Right ventricle myocardium superior (tissue), 1 donor: ENCODE measurements at places on chromosomes 4 and X.

DNA sequence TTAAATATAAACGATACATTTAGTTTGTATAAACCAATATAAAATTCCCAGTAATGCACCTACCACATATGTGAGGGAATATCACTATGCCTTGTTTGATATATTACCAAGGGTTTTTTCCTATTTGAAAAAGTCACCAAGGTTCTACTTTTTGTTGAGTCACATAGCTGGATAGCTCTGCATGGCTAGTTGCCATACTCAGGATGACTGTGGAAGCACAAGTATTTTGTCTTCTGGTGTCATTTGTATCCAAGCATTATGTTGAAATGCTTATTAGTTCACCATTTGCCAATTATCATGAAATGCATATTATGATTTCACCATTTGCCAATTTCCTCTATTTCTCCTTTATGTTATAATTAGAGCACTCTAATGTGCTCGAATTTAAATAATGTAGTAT lies 162.7 kb upstream of the TTC29 start:
- no peak for DNase-seq

DNA sequence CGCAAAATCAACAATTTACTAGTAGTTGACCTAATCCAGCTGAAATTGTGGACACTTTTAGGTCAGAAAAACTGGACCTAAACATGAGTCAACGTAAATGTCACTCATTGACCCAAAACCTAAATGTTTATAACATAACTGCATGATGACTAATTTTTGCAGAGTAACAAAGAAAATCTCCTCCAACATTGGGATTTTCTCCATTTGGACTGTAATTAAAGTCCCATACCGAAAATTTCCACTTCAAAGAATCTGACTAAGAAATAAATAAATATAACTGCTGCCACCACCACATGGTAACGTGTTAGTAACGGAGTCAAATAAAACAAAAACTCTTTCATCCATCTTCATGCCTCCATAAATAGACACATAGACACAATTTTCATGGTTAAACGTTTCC lies 1.9 kb downstream of the ADGRA3 start:
- DNase-seq = no peak

- no peak for DNase-seq
Measured at GRCh38 chrX:108270739-108271396, 167.4 kb downstream of the COL4A6 start.

- DNase-seq = no peak
Measured at GRCh38 chr4:36099509-36099908, 144.8 kb downstream of the ARAP2 start.

GRCh38 chr4:138406876-138407275 lies 164.7 kb upstream of the SLC7A11 start:
- DNase-seq = no peak

GRCh38 chr4:25090516-25090915 lies 59.8 kb upstream of the LGI2 start:
- DNase-seq = no peak

DNA sequence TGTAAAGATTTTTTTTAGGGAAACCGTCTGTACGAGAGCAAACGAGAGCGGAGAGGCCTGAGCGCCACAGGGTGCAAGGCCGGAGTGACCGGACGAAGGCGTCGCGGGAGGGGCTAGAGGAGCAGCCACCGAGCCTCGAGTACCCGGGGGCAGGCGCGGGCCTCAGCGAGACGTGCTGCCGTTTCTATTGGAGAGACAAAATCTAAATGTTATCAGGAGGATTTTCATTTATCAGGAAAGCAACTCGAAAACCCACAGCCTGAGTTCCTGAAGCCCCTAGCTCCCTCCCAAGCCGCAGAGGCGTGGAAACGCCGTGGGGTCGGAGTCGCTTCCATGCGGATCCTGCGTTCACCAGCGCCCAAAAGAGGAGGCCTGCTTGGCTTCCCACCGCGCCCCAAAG lies 194.3 kb downstream of the MGST2 start:
- DNase-seq = no peak

- no peak for DNase-seq
Measured at GRCh38 chr4:56416349-56416748, 19.1 kb downstream of the PPAT start.

GRCh38 chrX:104902070-104902469 lies 318.4 kb downstream of the TEX13A start:
- DNase-seq = no peak

GRCh38 chr4:15794905-15795304 lies 16.8 kb downstream of the CD38 start:
- no peak for DNase-seq

GRCh38 chr4:88526221-88526815 lies 2.7 kb upstream of the PYURF start:
- no peak for DNase-seq
